ENCODE measurements at places on chromosomes 3 and 15. TPM values are rescaled to one million over a fixed set of nuclear protein-coding genes. Genes with fewer than 3 reads are reported as not detected.

DNA sequence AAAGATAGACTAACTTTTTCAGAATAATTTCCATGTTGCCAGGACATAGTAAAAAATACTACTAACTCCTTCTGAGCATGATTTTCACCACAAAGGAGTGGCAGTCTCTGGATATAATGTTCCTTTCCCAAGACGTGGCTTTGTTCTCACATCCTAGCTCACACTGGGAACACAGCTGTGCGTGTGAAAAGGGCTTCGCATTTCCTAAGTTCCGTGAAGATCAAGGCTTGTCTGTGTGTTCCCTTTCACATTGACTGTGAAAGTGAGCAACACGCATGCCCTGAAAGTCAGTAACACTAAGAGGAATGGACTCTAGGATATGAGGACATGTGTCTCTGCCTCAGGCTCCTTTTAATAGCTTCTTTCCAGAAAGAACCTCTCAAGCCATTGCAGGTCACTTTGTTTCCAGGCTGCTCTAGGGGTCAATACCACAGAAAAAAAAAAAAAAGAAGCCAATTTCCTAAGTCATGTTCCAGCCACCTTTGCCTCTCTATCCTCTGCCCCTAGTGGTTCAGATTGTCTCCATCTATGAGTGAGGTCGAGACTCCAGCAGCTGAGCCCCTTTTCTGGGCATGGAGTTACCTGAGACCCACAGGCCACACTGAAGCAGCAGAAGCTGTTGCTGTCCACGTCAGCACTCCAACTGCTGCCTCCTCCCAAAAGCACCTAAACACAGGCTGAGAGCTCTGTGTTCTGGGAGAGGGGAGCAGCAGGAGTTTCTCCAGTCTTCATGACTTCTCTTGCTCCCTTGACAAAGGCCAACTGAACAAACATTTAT, 355.9 kb downstream of the RSL24D1 start:
- H3K27me3 ChIP-seq = no peaks in the 10 kb centered on the region
- no peaks in the 10 kb centered on the region for H3K4me1 ChIP-seq

GRCh38 chr3:115359536-115359935, 212.4 kb upstream of the ZBTB20 start:
- DNase-seq = no peak
- no peaks in the 10 kb centered on the region for H3K4me1 ChIP-seq
- H3K36me3 ChIP-seq = no peaks in the 10 kb centered on the region

DNA sequence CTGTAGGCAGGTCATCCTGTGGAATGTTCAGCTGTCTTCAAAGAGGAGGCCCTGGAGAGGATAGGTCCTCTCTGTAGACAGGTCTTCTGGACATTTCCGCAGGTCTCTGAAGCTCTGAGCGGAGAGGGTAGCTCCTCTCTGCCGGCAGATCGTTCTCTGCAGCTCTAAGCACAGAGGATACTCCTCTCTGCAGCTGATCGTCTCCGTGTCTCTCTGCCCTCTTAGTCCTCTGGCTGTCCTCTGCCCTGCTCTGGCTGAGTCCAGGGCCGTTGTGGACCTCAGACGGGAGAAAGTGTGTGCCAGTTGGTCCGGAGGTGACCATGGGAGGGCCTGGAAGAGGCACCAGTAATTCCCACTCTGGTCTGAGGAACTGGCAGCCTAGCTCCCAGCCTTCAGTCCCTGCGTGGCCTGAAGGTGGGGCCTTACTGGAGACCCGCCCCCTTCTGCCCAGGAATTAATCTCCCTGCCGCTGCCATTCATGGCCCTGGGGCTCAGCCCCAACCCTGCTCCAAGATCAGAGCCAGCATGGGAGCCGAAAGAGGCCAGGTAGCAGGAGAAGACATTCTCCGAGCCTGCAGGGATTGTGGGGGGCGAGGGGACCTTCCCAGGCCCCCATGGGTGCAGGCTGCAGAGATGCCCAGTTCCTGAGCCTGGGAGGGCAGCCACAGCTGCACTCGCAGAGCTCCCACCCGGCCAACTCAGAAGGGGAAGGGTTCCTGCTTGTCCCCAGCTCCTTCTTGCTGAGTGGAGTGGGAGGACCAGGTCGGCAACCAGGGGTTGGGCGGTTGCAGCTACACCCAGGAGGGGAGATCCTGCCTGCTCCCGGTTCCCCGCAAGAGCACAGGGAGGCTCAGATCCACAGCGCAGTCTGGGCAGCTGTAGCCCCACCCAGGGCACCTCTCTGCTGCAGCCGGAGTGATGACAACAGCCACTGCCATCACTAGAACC, 488.7 kb downstream of the RSL24D1 start:
- no peak for DNase-seq
- no peaks in the 10 kb centered on the region for H3K4me1 ChIP-seq
- H3K36me3 ChIP-seq = no peaks in the 10 kb centered on the region
- H3K4me3 ChIP-seq = no peak overlapping the region
- no peak overlapping the region for H3K27ac ChIP-seq

MORC1 gene
- total RNA-seq = not detected

- peaks cover 64% of the 10 kb centered on the region for H3K36me3 ChIP-seq
- H3K4me3 ChIP-seq = no peak overlapping the region
- H3K4me1 ChIP-seq = peaks cover 30% of the 10 kb centered on the region
- DNase-seq = no peak
- H3K27ac ChIP-seq = no peak overlapping the region
Measured at GRCh38 chr3:172288651-172289050, 159.6 kb downstream of the GHSR start.

GRCh38 chr3:83849106-83849730, 1109.6 kb upstream of the CADM2 start:
- H3K27ac ChIP-seq = no peak overlapping the region
- no peak for DNase-seq
- no peaks in the 10 kb centered on the region for H3K36me3 ChIP-seq
- H3K27me3 ChIP-seq = no peaks in the 10 kb centered on the region
- H3K4me1 ChIP-seq = no peaks in the 10 kb centered on the region
- H3K4me3 ChIP-seq = no peak overlapping the region

- no peak for DNase-seq
- no peak overlapping the region for H3K27ac ChIP-seq
- no peaks in the 10 kb centered on the region for H3K27me3 ChIP-seq
- no peak overlapping the region for H3K4me3 ChIP-seq
- H3K4me1 ChIP-seq = no peaks in the 10 kb centered on the region
Measured at GRCh38 chr3:9598783-9599387, 45.3 kb upstream of the LHFPL4 start.

DNA sequence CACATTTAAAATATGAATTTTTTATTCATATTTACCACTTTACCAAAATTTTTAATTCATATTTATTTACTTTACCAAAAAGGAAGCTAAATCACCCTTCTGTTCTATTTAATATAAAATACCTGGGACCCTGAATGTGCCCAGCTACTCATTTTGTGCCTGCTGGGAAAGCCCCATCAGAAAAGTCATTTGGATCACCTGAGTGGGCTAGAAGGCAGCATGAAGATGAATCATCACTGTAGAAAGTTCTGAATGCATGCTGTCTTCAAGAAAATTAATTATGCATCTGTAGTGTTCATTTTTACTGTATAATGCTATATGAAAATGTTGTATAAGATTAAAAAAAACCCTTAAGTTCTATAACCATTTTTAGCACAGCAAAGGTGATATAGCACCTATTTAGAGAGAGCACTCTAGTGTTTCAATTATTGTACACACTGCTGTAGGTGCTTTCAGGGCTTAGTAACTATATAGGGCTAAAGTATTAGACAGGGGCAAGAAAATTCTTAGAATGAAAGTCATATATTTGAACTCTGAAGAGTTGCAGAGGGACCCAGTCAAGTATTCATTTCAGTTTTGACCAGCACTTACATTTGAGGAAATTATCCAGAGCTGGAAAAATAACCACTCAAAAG, 175.1 kb downstream of the NFKBIZ start:
- no peak overlapping the region for H3K27ac ChIP-seq
- H3K4me1 ChIP-seq = peaks cover 7% of the 10 kb centered on the region

- H3K36me3 ChIP-seq = no peaks in the 10 kb centered on the region
- H3K4me3 ChIP-seq = no peak overlapping the region
- H3K4me1 ChIP-seq = no peaks in the 10 kb centered on the region
- H3K27ac ChIP-seq = no peak overlapping the region
- no peaks in the 10 kb centered on the region for H3K27me3 ChIP-seq
Measured at GRCh38 chr3:140051019-140051957, 116.3 kb downstream of the CLSTN2 start.

ISL2 gene
- total RNA-seq = 2.8 TPM

- H3K4me1 ChIP-seq = no peaks in the 10 kb centered on the region
- H3K36me3 ChIP-seq = no peaks in the 10 kb centered on the region
- no peak overlapping the region for H3K4me3 ChIP-seq
- no peaks in the 10 kb centered on the region for H3K27me3 ChIP-seq
Measured at GRCh38 chr3:414063-414462, 217.5 kb downstream of the CHL1 start.

DNA sequence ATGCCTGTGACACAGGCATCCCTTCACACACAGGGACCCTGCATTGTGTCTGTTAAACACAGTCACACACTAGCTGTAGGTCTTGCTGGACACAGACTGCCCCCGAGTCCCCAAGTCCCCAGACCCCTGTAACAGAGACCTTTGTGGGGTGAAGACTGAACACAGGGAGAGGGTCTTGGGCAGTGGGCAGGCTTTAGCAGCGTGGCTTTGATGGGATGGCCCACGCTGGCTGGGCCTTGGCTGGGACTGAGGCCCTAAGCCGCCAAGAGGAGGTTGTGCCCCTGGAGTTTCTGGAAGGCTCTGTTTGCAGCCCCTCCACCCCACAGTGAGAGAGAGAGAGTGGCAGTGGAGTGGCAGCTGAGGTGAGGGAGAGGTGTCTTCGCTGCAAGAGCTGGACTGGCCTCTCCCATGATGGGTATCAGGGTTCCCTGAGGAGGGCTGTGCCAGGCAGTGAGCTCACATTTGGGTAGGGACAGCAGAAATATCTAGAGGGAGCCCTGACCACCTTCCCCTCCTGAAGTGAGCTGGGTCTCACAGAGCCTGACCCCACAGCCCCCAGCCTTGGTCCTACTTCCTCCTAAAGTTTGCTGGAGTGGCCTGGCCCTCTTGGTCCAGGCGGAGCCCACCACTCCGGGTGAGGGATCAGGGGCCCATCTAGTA, 635 bp upstream of the VILL start:
- H3K27me3 ChIP-seq = no peaks in the 10 kb centered on the region
- no peak overlapping the region for H3K27ac ChIP-seq
- peaks cover 8% of the 10 kb centered on the region for H3K4me1 ChIP-seq
- H3K36me3 ChIP-seq = no peaks in the 10 kb centered on the region
- H3K4me3 ChIP-seq = no peak overlapping the region

GOLGA6L7 gene
- not detected for total RNA-seq

CCDC32 gene
- total RNA-seq = 44.7 TPM

DNA sequence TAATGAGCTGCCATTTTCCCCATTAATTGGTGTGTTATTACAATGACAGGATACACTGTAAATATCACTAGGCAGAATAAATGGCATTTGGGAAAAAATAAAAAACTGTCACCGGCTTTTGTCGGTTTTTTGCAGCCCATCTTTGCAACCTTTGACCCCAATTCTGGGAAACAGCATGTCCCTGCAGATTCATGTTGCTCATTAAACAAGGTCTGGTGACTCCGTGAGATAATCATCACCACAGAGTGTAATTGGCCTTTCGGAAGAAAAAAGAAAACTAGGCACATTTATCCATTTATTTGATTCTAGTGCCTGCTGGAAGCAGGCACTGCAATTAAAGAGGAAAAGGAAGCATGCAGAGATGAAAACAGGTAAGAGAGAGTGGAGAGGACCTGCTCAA, 64.5 kb downstream of the TRAT1 start:
- H3K4me3 ChIP-seq = no peak overlapping the region
- no peaks in the 10 kb centered on the region for H3K36me3 ChIP-seq
- no peaks in the 10 kb centered on the region for H3K4me1 ChIP-seq
- H3K27me3 ChIP-seq = no peaks in the 10 kb centered on the region

- H3K27me3 ChIP-seq = no peaks in the 10 kb centered on the region
- H3K4me3 ChIP-seq = no peak overlapping the region
- peak; percentile 33 for DNase-seq
- peaks cover 34% of the 10 kb centered on the region for H3K4me1 ChIP-seq
Measured at GRCh38 chr3:30260762-30261161, 345.6 kb upstream of the TGFBR2 start.

DNA sequence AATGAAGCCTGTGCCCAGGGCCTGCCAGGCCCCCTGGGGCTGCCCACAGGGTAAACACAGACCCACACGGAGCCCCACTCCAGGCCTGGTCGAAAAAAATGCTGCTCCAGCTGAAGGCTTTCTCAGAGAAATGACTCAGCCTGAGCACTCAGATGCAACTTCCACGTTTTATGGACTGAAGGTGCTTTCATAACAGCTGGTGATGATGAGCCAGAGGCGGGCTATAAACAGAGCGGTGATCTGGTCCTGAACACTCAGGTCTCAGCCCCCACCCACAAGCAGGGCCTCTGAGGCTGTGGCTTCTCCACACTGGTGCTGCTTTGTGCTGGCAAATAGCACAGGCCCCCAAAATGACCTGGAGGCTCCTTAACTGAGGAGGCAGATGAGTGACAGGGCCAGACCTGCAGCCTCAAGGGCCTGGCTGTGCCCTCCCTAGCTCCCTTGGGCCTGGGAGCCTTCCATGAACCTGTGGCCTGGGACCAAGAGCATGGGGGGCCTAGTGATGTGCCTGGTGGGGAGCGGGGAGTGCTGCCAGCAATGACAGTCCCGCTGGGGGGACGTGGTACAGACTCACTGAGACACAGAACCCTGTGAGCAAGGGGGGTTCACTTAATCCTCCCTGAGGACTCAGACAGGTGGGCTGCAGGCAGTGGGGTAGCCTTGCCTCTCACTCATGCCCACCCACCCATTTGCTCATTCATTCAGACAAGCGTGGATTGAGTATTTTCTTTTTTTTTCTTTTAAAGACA, 23.0 kb upstream of the FURIN start:
- H3K4me3 ChIP-seq = no peak overlapping the region
- peak overlapping the region; percentile 74 for H3K27ac ChIP-seq
- H3K36me3 ChIP-seq = no peaks in the 10 kb centered on the region
- peak; percentile 98 for DNase-seq

Data from GM23248 (cell line).